Peyer's patch (tissue), 4 donors: ENCODE measurements at places on chromosomes 6 and 20. TPM values are rescaled to one million over a fixed set of nuclear protein-coding genes. Genes with fewer than 3 reads are reported as not detected.

The EYA2 gene
- not detected for total RNA-seq

The B3GALT4 gene
- total RNA-seq = 33.1 TPM

The SLC35F1 gene
- 0.40 TPM for total RNA-seq

The DBNDD2 gene
- 62.7 TPM for total RNA-seq

The VGLL2 gene
- not detected for total RNA-seq

- DNase-seq = no peak
Observed at GRCh38 chr6:21612067-21612745, 18.7 kb downstream of the SOX4 start.

GRCh38 chr6:33312361-33313104 is 1.3 kb downstream of the TAPBP start:
- DNase-seq = peak; percentile 94

GRCh38 chr20:10649797-10650160 is 24.0 kb downstream of the JAG1 start:
- no peak for DNase-seq

DNA sequence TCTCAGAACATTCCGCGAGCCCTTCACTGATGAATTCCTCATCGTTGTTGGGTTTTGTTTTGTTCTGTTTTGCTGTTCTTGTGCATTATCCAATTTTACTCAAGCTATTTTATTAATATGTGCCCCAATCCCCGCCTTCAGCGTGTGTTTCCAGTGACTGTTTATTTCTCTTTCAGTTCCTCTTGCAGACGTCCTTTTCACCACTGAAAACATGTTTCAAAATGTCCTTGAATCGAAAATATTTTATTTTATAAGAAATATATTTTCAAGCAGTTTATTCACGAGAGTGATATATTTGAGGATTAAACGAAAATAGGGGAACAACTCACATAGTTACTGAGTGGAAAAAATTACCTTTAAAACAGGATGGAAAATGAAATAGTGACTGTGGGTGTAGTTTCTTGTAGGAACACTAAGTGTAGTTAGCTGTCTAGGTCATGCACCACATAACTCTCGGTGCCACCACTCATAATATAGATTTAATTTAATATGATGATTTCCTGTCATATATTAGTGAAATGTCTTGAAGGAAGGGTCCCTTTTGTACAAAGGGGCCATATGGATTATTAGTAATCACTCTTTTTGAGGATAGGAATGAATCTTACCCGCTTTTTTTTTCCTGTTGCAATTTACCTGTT is 45.3 kb upstream of the HDDC2 start:
- DNase-seq = peak; percentile 29

GRCh38 chr6:25612666-25613065 is 39.3 kb upstream of the SCGN start:
- DNase-seq = no peak

GRCh38 chr6:36920546-36920945 is 34.0 kb upstream of the PI16 start:
- DNase-seq = no peak

DNA sequence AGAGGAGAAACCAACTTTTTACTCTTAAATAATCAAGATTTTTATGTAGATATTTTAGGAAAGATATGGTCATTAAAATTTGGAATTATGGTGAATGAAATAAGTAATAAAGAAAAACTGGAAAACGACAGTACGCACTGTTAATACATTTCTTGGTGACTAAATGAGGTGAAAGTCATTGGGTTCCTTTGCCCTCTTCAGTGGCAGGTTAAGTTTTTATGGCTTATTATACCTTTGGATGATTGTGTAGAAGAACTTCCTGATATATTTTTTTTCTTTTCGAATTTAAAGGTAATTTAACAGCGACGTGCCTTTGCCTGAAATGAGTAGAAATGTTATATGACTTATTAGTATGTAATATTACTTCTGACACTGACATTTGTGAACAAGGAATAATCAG is 43.4 kb downstream of the FOXO3 start:
- DNase-seq = no peak

DNA sequence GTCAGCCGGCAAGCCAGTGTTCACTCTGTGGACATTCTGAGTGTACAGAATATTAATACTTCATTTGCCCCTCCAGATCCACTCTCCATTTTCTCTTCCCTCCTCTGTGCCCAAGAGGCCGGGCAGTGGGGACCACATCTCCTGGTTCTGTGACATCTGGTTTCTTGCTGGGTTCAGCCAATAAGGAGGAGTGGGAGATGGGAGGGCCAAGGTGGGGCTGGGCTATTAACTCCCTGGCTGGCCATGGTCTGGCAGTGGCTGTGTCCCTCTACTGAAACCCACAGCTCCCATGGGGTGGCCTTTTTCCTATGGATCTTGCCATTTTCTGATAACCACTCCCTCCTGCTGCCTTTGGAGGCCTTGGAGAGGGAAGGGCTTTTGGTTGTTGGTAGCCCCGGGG is 30.0 kb upstream of the SALL4 start:
- no peak for DNase-seq

DNA sequence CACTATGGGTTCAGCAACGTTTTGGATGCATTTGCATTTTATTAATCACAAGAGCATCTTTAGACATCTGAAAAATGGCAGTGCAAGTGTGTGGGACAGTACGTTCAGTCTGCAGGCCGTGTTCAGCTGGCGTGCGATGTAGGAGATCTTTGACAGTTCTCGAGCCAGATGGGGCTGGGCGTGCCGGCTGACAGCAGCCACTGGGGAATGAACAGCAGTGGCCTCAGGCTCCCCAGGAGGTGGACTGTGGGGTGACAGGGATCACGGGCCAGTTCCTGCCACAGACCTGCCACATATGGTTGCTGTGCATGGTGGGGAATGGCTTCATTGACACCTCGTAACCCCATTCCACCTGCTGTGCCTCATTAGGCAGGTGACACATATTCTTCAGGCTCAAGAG is 16.4 kb upstream of the MLN start:
- no peak for DNase-seq

DNA sequence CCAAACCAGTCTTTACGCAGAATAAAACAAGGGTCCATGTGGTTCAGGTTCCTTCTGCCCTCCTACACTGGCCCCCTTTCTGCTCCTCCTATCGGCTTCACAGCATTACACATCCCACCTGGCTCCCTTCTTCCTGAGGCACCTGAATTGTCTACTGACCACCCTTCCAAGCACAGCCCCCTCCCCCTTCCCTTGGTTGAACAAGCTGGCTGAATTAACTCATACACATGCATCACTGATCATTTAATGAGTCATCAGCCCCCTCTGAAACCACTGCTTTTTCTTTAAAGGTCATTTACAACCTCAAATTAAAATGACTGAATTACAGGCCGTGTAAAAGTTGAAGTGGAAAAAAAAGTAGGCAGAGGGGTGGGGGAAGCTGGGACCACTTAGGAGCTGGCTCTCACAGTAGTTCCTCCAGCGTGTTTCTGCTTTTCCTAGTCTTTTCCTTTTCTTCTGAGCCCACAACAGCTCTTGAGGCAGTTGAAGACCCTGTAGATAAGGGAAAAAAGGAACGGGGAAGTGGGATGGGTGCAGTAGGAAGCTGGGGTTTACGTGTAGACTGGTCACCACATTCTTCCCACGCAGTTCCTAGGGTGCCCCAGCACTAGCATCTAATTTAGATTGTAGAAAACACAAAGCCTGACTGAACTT is 67.6 kb downstream of the FYN start:
- no peak for DNase-seq

GRCh38 chr6:84671183-84671582 is 93.2 kb downstream of the TBX18 start:
- DNase-seq = no peak

DNA sequence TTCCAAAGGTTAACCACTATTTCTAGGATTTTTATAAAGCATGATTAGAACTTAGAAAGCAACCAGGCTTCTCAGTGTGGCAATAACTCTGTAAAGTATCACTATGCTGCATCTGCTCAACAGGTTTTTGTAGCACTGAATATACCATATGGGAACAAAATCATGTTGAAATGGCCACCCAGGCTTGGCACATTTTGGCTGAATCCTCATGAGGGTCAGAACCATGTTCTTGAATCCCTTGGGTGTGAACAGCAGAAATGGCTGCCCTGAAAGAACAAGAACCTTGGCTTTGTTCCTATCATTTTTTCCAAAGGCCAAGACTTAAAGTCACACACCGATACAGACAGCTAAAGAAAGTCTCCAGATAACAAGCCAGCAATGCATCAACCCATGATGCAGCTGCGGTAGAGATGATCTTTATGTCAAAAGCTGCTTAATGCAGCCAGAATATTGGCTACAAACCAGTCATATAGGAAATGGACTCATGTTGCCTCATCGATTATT is 283.0 kb upstream of the NOX3 start:
- DNase-seq = no peak

DNA sequence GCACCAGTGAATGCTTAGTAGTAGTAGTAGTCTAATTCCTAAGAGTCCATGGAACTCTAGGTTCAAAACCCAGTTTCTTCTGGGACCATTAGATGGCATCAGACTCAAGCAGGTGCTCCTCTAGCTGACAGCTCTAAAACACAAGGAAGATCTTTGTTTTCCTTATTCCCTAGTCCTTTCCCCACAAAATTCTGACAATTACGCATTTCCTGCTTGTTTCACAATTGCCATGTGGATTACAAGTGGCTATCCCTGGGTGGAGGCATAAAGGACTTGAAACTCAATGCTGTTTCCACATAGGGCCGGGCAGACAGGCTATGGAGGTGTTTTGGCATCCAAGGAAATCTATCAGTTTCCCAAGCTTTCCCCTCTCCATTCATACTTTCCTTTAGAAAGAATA is 9.2 kb upstream of the HLA-DOB start:
- no peak for DNase-seq

DNA sequence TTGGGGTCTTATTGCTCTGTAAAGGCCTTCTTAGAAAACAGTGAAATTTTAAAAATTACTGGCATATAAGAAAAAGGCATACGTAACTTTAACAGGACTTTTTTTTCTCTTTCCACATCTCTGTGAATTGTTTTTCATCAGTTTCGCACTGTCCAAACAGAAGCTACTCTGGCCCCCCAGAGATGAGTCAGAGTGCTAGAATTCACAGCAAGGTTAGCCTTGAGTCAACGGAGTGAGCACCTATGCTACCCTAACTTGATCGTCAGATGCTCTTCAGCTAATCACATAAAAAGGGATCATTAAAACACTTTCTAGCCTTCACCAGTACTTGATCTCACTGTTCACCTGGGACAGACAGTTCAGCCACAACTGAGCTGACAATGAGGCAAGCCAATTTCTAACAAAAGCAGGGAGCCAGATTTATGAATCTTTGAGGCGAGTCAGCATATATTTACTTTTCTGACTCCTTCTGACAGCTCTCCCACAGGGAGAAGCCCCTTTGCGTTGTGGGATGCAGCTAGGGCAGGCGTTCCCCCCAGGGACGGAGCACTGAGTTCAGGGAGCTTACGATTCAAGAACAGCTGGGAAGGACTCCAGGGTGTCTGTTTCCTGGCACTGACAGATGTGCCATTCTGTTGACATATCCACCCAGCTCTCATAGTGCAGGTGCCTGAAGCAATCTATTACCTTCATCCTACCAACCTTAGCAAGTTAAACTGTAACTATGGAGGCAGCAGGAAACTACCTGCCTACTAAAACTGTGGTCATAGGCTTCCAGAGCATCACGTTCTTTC is 46.4 kb upstream of the SPDEF start:
- DNase-seq = no peak

DNA sequence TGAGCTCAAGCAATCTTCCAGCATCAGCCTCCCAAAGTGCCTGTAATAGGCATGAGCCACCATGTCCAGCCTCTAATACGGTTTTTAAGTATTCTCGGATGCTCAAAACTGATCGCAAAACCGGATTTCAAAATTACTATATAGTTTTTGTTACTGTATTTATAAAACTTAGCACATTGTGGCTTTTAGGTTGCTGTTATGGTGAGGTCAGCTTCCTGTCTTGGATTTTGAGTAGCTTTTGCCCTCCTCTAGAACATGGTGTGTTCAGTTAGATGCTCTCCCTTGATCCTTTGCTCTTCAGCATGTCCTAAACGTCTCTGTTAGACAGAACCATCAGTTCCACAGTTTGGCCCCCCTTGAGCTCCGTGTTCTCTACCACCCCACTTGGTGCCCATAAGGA is 96.2 kb downstream of the RPP40 start:
- DNase-seq = no peak

DNA sequence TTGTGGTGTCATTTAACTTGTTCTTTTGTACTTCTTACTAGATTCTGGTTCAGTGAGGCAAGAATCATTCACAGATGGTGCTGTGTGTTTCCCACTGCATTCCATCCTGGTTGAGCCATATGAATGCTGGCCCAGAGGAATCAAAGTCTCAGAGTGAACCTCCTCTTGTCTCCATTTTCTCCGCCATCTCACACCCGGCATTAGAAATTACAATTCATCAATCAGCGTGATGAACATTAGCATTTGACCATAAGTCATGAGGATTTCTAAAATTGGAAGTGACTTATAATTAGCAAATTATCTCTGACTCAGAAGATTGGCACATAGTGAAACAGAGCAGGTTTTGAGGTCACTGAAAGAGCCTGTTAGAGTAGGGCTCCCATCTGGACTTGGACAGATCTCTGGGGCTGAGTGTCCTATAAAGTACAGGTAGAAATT is 25.2 kb downstream of the TNFAIP3 start:
- DNase-seq = no peak

DNA sequence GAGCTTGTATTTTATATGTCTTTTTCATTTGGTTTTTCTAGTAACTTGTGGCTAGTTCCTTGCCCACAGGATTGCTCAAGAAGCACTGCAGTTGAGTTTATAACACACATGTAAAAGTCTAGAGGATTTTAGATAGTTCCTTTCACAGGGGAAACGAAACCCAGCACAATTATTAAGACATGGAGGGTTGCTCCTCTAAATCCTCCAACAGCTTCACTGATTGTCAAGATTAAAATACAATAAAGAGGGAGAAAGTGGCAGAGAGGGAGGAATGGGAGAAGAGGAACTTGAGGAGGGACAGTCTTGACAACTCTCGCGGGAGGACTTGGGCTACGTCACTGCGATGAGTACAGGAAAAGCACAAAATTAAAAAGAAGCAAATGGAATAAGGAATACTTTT is 9.7 kb upstream of the TBC1D7 start:
- DNase-seq = no peak

- no peak for DNase-seq
Observed at GRCh38 chr6:48087448-48087847, 23.5 kb downstream of the PTCHD4 start.

GRCh38 chr6:75299801-75300530 is 15.4 kb upstream of the TMEM30A start:
- no peak for DNase-seq

DNA sequence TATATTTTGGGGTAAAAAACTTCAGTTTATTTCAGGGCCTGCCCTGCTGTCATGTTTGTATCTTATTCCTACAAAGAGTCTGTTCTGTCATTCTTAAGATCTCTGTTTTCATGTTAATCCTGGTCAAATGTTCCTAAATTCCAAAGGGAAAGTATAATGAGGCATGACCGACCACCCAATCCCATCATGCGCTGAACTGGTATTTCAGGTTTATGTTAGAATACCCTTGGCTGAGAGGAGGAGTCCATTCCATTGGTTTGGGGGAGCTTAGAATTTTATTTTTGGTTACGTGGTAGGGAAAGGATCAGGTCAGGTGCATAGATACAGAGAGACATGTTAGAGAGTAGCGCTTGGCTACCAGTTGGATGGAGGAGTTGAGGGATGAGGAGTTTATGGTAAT is 25.7 kb downstream of the CFAP61 start:
- DNase-seq = no peak
